ENCODE measurements at places on chromosomes 2 and 18.

DNA sequence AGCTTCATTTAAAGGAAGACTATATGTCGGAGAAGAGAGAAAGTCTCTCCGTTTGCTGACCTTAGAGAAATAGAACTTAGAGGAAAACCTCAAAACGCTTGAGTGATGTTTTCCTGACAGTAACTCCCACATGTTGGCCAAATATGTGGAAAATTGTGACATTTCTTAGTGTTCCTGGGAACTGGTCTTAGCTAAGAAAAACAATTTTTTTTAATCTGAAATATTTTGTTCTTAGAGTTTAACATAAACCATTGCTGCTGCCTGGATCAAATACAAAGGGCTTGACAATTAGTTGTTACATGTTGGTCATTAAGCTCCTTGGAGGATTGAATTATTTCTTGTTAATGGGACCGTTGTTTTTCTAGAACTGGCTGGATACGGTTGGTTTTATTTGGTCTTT is 16.3 kb downstream of the DYNC2LI1 start:
- no peak for DNase-seq

- no peak for DNase-seq
These were observed 52.4 kb downstream of the ITSN2 start for GRCh38 chr2:24307961-24308360.

- DNase-seq: no peak
These were observed 188.2 kb downstream of the PTH2R start for GRCh38 chr2:208594642-208595385.

GRCh38 chr2:239929504-239929903 is 95.6 kb downstream of the NDUFA10 start:
- DNase-seq: peak; percentile 3

DNA sequence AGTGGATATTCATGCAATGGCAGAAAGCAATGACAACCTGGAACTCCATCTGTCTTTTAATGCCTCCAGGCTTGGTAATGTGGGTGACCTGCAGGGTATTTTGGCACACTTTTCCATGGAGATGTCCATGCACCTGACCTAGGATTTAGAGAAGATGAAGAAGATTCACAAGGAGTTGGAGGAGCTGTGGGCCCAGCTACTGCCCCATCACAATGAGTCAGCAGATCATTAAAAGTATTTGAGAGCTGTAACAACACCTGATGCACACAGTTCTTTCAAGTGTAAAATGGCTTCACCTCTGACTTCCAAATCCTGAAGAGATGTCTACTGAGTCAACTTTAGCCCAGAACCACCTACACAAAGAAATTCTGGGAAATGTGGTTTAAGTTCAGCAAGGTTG is 22.1 kb upstream of the OSR1 start:
- no peak for DNase-seq

DNA sequence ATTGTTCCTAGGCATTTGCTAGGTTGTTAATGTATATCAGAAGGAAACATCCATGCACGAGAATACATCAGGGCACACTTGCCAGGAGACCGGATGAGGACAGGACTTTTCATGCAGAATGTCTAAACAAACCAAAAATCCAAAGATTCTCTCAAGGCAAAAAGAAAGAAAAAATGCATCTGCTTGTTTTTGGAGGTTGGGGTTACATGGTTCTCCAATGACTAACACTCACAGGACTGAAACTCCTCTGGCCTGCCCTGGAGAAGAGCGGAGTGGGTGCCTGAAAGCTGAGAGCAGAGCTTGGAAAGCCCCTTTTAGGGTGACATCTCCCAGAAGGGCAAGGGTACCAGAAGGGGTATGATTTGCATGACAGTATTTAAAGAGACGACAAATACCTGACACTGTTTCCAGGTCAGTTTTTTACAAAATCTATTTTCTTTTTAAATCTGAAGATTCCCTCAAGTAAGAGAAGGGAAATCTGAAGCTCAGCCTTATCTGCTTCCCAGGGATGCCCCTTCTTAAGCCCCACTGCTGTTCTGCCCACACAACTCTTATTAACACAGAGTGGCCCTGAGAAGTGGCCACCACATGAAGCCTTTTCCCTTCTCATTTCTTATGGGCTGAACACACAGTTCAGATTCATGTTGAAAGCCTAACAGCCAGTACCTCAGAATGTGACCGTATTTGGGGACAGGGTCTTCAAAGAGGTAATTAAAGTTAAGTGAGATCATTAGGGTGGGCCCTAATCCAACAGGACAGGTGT is 216.4 kb downstream of the STK39 start:
- no peak for DNase-seq

Measured in activated T-cell treated with anti-CD3 and anti-CD28 coated beads, Interleukin-2, amount 50 U/mL, for 48 hours (primary cell).